ENCODE measurements at places on chromosomes 7 and 10.
A peak's percentile ranks its signal among the peaks of the same experiment; 100 is the strongest.

- DNase-seq = no peak
These were observed 29.1 kb downstream of the EZH2 start for GRCh38 chr7:148854983-148855382.

DNA sequence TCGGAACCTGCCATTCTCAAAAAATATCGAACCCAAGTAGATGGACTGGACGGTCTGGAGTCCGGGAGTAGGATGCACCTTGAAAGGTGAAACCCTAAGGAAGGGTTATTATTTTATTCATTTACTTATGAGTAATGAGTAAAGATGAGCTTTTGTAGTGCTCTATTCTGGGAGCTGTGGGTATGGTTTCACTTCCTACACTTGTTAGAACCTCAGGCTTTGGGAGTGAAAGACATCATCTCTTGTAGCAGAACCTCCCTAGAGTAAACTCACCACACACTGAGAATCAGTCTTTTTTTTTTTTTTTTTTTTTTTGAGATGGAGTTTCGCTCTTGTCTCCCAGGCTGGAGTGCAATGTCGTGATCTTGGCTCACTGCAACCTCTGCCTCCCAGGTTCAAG is 389.4 kb upstream of the AUTS2 start:
- no peak for DNase-seq

DNA sequence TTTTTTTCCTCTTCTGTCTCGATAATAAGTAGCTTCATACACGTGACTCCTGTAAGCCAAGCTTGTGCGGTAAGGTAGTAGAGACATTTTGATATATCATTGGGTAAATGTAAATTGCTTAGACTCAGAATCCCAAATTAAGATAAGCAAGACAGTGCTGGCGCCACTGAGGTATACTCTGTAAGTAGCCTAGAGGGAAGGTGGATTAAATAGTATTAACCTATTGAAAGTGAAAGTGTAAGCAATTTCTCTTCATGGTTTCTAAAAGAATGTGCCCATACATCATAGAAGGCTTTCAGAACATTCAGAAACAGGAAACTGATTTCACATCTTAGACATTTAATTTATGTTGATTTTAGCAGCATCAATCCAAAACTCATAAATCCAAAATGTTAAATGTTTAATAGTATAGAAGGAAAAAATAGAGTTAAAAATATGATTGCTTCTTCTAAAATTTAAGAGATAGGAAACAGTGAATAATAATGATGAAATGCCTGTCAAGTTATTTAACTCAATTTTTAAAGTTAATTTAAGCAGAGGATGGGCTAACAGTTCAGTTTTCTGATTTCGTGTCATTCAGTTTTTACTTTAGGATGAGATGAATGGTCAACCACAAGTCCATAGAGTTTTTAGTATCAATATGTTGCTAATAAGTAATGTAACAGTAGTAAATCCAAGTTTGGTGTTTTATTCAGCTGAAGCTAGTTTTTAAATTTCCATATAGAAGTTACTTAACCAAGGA is 36.8 kb downstream of the LRRC72 start:
- DNase-seq = no peak

- no peak for DNase-seq
These were observed 186.1 kb downstream of the MLLT10 start for GRCh38 chr10:21720090-21720489.

DNA sequence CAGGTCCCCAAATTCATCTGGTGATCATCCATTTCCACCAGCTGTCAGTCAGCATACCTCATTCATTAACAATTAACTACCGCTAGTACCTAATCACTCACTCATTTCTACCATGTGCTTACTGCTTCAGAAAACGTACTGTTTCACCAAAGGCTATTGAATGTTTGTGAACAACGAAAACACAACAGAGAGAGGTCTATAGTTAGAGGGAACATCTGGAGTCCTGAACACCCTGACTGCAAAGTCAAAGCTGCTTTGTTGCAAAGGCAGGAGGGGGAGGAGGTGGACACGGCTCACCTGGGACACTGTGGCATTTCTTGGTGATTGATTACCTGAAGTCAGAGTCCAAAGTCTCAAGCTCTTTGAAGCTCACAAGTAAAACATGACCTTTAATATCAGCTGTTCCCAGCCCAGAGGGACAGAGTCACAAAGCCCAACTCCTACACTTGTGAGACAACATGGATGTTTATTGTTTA is 342.3 kb upstream of the ADARB2 start:
- no peak for DNase-seq

GRCh38 chr7:105705427-105705826 is 124.1 kb upstream of the EFCAB10 start:
- no peak for DNase-seq

DNA sequence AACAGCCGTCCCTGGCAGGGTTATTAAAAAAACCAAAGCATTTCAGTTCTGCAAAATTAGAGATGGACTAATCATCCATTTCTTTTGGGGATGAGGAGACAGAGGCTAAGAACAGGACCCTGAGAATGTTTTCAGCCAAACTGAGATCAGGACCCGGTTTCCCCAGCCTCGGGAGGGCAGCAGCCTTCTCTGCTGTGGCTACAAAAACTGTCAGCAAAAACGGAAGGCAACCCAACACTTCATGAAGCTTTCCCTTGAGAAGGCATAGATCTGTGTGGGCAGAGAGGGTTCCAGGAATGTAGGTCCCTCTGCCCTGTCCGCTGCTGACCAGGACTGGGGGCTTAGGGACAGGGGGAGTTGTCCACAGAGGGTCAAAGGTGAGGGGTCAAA is 313.5 kb downstream of the TCERG1L start:
- DNase-seq = no peak

DNA sequence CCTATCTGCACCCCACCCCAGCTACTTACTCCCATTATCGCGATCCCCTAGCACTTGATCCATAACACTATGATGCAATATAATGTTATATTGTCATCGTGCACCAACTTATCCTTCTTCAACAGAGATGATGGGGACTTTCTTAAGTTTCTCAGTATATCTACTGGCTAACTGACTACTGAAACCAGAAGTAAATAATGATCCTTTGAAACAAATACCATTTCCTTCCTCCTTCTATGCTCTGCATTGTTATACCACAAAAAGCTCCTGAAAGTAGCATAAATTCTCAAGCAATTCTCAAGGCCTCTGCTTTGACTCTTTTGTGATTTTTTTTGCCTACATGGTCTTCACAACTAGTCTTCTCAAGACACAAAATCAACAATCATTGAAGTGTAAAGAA is 68.9 kb downstream of the HTR7 start:
- no peak for DNase-seq

GRCh38 chr7:17781491-17782215 is 158.6 kb downstream of the SNX13 start:
- no peak for DNase-seq

- no peak for DNase-seq
These were observed 9.7 kb upstream of the THSD7A start for GRCh38 chr7:11841657-11842056.

DNA sequence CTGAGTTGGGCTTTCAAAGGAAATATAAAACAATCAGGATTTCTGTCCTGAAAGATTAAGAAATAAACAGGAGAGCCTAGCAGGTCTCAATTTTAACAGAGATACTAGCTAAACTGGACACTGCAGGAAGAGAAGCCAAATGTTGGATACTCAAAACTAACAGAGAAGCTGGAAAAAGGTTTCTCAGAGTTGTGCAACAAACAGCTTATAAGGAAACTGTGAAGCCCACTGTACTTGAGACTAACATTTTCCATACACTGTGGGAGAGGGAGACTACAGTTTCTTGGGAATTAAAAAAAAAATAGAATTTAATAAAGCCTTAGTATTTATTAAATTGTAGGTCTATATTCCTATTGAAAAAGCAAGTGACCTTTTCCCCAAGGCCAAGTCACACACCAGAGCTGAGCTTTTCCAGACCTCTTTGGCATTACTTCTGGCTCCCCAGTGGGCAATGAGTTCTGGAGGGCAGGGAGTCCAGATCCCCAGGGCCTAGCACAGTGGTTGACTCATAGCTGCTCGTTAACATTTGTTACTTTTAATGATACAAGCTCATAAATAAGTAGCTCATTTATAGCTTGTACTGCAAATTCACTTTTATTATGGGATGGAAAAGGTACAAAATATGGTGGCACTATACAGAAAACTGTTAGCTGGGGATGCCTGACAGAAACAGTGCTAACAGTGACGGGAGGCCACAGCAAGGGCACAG is 68.3 kb downstream of the MINDY3 start:
- no peak for DNase-seq

DNA sequence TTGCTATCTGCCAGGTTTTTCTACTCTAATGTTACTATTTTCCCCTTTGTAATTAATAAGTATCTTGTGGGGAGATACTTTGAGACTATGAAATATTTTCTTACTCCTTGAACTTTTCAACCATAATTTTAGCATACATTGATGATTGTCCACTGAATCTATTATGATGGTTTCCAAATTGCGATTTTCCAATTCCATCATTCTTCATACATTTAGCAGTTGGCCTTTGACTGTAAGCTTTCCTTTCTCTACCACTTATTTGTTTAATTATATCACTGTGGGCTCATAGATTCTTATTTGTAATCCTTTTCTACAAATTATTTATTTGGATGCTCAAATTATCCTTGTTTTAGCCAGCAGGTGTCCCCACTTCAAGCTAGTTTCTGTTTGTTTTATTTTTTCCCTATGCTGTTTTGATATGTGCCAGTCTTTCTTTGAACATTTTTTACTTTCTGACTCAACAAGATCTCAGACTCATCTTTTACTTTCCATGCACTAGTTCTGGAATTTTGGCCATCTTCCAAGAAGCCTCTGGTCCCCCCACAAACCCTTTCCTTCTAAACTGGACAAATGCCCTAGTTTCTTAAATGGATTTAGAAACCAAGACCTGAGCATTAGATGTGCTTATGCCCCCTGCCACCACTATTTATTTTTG is 11.4 kb upstream of the MRPS16 start:
- DNase-seq = no peak

- no peak for DNase-seq
These were observed 36.6 kb downstream of the SCIN start for GRCh38 chr7:12607134-12607533.

GRCh38 chr7:51035716-51036115 is 253.0 kb upstream of the GRB10 start:
- DNase-seq = no peak

- no peak for DNase-seq
These were observed 124.2 kb upstream of the ZNF746 start for GRCh38 chr7:149621776-149622175.

- no peak for DNase-seq
These were observed 70.9 kb upstream of the LOXL4 start for GRCh38 chr10:98338896-98339295.

- DNase-seq = peak; percentile 38
These were observed 82.9 kb downstream of the GRID1 start for GRCh38 chr10:86283466-86284287.

DNA sequence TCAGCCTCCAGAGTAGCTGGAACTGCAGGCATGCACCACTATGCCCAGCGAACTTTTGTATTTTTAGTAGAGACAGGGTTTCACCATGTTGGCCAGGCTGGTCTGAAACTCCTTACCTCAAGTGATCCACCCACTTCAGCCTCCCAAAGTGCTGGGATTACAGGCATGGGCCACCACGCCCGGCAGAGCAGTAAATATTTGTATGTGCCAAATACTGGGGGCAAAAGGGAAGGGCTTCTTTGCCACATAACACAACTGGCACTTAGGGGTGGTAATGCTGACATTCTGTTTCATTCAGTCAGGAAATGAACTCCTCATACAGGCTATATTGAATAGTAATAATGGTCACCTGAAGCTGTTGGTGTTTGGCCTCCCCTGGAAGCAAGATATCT is 41.6 kb downstream of the ACSM6 start:
- no peak for DNase-seq

GRCh38 chr7:133820584-133820983 is 306.6 kb upstream of the LRGUK start:
- no peak for DNase-seq

- DNase-seq = no peak
These were observed 26.0 kb upstream of the BTBD16 start for GRCh38 chr10:122245136-122245535.

DNA sequence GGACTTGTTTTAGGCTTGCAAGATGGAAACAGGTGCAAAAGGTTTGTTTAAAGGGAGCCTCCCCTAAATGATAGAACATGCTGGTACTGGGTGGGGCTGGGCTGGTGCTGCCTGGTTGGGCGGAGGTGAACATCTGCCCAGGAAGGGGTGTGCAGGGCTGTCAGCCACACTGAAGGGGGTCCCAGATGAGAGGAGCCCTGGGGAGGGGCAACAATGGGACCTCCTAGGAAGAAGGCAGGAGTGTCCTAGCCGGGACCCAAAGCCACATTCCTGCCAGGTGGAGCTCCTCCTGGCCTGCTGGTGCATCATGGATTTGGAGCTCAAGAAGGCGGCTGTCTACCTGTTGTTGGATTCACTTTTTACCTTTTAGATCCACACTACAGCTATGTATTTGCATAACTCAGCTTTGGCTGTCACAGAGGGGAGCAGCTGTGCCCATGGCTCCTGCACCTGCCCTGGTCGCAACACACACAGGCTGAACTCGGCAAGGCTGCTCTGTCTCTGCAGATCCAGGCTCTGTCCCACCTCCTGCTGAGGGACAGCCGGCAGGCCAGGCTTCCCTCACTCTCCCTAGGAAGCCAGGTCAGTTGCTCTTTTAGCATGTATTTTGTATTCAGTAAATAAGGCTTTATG is 59.9 kb downstream of the ADARB2 start:
- DNase-seq = no peak

- no peak for DNase-seq
These were observed 1.2 kb upstream of the SLC13A4 start for GRCh38 chr7:135729230-135729629.

- DNase-seq = no peak
These were observed 128.2 kb downstream of the DOCK1 start for GRCh38 chr10:127033216-127034033.

DNA sequence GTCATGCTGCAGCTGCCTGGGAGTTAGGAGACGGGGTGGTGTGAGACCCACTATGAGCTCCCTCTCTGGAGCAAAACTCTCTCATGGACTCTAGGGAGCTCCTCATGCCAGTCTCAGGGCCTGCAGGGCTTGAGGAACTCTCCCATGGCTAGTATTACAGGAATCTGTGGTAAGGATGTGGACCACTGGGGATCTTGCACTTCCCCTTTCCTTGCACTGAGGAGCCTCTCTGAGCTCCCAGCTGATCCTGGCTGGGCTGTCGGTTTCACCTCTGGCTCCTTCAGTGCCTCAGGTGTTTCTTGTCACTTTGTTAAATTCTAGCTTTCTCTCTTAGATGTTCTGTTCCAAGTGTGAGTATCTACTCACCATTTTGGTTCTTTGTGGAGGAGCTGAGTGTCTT is 71.6 kb upstream of the IMMP2L start:
- no peak for DNase-seq

DNA sequence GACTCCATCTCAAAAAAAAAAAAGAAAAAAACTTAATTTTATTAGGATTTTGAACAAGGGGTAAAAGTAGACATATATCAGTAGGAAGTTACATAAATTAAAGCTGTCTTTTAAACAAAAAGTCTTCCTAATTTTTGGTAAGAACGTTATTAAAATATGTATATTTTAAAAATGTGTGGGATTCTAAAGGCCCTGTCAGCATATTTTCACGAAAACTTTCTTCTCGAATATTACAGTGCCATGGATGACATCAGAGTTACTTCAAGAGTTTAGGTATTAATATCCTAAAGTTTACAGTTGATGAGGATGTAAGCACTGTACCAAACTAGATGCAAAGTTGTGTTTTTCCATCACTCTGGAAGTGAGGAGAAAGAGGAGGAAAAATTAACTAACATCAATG is 820.8 kb downstream of the PCDH15 start:
- no peak for DNase-seq
